ENCODE measurements at places on chromosomes 7 and 10. TPM values are rescaled to one million over a fixed set of nuclear protein-coding genes. Genes with fewer than 3 reads are reported as not detected.

Gene GJD4
- not detected for total RNA-seq

Gene TLX1
- 1.0 TPM for total RNA-seq

Gene ALKBH4
- 8.4 TPM for total RNA-seq

Gene DGKB
- 5.6 TPM for total RNA-seq

Gene EPO
- total RNA-seq = not detected

GRCh38 chr10:31698181-31698830 lies 230.3 kb downstream of the ARHGAP12 start:
- DNase-seq = no peak

GRCh38 chr7:135490783-135491182 lies 19.1 kb downstream of the CNOT4 start:
- no peak for DNase-seq

DNA sequence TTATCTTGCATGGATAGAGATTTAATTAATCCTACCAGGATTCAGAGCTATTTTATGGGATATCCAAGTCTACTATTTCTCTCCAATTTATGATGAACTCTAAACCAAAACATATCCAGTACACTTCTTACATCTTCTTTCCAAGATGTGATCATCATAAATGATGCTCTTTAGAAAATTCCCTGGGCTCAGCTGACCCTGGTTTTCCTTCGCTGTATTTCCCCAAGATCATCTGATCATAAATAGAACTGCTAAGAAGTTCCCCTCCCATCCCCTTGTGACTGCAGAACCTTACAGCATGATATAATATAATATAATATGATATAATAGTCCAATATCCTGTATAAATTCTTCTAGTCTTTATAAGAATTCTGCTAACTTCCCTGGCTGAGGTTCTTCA lies 114.6 kb upstream of the LYZL2 start:
- DNase-seq = no peak

DNA sequence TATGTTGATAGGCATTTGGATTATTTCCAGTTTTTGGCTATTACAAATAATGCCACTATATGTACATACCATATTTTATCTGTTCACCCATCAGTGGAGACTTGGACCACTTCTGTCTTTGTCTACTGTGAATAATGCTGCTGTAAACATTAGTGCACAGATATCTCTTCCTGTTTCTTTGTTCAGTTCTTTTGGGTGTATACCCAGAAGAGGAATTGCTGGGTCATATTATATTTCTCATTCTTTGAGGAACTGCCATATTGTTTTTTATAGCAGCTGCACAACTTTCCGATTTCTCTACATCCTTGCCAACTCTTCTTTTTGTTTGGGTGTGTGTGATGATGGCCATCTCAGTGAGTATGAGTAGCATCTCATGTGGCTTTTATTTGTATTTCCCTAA lies 218.0 kb downstream of the LRMDA start:
- DNase-seq = no peak

DNA sequence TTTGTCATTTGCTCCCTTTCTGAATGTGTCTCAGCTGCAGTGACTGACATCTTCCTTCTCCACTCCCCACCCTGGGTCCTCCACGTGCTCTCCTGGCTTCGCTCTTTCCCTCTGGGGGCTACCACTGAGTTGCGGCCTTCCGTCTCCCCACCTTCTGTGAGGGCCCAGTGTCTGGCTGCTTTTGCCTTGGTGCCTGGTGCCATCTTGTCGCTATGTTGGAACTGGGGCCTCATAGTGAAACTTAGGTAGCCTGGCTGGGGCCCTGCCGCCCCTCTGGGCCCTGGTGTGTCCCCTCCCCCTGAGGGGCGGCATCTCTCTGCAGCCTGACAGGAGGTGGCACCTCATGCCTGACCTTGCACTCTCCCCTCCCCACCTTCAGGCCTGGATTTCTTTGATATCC lies 144.1 kb downstream of the ANLN start:
- DNase-seq = no peak

DNA sequence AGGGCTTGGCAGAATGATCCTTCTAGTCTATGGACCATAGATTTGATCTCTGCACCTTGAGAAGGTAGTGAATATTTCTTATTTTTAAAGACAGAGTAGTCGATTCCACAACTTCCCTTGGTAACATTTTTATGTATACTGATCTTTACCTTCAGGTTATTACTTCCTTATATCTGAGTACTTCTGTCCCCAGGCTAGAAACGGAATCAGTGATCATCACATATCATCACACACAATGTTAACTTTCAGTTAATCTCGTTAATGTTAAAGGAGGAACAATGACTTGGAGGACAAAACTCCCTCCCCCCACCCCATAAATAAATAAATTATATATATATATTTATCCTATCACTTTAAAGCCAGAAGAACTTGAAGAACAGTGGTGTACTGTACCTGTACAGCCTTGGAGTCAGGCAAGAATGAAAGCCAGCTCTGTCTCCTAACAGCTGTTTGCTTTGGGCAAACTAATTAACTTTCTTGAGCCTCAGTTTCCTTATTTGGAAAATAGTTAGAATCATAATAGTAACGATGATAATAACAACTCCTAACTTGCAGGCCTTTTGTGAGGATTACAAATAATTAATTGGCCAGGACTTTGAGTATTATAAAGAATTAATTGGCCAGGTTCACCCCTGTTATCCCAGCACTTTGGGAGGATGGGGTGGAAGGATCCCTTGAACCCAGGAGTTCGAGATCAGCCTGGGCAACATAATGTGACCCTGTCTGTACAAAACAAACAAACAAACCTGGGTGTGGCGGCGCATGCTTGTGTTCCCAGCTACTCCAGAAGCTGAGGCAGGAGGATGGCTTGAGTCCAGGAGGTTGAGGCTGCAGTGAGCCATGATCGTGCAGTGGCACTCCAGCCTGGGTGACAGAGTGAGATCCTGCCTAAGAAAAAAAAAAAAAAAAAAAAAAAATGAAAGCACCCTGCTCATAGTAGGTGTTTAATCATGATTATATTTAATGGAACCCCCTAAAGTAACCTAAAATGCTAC lies 63.5 kb downstream of the SAMD9 start:
- peak; percentile 52 for DNase-seq

- no peak for DNase-seq
These were observed 283.3 kb upstream of the SEMA3A start for GRCh38 chr7:84477786-84478478.

GRCh38 chr10:88693392-88694020 lies 12.5 kb upstream of the LIPK start:
- DNase-seq = no peak

- DNase-seq = no peak
These were observed 109.4 kb downstream of the FAM107B start for GRCh38 chr10:14665304-14665703.

DNA sequence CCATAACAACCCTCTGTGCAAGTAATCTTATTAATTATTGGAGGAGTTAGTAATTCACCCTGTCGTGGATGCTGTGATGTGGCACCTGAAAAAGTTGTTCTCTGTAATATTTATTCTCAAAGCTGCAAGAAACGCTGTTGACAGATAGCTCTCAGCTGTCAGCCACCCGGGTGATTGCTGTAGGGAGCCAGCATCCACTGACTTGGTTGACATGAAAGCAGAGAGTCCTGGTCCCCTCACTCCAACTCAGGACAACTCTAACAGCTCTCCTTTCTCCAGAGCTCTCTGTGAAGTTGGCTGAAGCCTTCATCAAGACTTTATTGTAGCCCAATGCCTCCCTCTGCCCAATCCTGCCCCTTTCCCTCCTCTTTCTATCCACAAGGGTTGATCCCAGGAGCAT lies 98.0 kb downstream of the FAM107B start:
- DNase-seq = no peak

GRCh38 chr7:24668927-24669635 lies 88.2 kb downstream of the GSDME start:
- no peak for DNase-seq

- DNase-seq = peak; percentile 81
These were observed 15.6 kb downstream of the ATG9B start for GRCh38 chr7:151008511-151009323.

All from mucosa of descending colon (tissue), 3 donors.